ENCODE measurements at places on chromosomes 13 and 19.

DNA sequence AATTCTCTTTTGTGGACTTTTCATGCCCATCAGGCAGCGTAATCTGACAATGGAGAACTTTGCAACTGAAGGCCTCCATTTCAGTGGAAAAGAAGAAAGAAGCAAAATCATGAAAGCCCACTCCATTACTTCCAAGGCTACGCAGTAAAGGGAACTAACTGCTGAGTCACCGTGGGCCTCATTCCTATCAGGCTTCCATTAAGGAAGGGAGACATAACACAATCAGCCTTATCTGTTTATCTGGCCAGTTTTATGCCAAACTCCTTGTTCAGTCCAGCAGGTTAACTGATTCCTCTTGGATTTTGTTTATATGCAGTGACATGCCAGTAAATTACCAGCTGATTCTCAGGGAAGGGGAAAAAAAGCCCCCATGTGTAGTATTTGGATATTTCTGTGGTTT is 56.8 kb upstream of the KATNAL1 start:
- peak; percentile 19 for DNase-seq

DNA sequence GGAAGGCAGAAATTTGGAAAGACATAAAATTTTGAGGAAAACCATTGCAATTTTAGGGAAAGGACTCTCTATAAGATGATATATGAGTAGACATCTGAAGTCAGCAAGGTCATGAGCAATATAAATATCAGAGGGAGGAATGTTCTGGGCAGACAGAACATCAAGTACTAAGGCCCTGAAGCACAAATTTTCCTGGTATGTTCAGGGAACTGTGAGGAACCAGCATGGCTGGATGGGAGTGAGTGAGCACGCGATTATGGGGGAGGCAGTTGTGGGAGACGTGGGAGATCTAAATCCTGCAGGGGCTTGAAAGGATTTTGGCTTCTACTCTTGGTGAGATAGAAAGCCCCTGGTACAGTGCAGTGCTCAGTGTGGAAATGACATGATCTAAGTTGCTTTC is 112.0 kb downstream of the TBC1D4 start:
- DNase-seq, result no peak

DNA sequence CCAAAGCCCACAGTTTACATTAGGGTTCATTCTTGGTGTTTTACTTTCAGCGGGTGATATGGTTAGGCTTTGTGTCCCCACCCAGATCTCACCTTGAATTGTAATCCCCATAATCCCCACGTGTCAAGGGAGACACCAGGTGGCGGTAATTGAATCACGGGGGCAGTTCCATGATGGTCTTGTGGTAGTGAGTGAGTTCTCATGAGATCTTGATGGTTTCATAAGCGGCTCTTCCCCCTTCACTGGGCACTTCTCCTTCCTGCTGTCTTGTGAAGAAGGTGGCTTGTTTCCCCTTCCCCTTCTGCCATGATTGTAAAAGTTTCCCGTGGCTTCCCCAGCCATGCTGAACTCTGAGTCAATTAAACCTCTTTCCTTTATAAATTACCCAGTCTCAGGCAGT is 12.0 kb downstream of the FPR2 start:
- peak; percentile 22 for DNase-seq

DNA sequence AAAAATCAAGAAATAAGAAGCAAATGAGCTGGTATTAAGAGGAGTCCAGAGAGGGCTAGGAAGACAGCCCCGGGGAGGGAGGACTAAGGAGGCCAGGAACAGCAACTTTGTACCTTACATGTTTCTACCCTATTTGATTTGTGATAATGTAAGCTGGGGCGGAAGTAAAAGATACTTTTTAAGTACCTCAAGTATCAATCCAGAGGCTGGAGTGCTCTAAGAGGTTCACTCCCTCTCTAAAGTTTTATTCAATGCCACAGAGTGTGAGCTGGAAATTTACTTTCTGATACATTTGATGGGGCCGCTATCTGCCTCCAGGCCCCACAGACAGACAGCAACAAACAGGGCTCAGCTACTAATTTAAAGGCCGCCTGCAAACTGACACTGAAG is 11.4 kb downstream of the MLLT1 start:
- no peak for DNase-seq

GRCh38 chr13:109904218-109904617 is 117.8 kb upstream of the IRS2 start:
- DNase-seq, result no peak

GRCh38 chr19:1901940-1902404 is 3.2 kb upstream of the ADAT3 start:
- no peak for DNase-seq

- peak; percentile 74 for DNase-seq
Measured at GRCh38 chr19:11693505-11694499, 44.9 kb downstream of the ZNF823 start.

DNA sequence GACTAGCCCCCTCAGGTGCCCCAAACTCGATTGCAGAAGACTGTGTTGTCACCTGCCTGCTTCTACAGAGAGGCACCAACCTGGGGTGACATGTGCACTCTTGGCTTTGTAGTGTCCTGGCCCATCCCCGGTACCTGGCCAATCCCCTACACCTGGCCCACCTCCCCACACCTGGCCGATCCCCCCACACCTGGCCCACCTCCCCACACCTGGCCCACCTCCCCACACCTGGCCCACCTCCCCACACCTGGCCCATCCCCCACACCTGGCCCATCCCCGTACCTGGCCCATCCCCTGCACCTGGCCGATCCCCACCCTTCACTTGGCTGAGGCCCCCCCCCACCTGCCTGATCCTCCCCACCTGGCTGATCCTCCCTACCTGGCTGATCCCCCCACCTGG is 25.4 kb downstream of the ATP11A start:
- no peak for DNase-seq

- DNase-seq, result peak; percentile 92
Measured at GRCh38 chr19:11535792-11536595, 2.7 kb upstream of the CNN1 start.

DNA sequence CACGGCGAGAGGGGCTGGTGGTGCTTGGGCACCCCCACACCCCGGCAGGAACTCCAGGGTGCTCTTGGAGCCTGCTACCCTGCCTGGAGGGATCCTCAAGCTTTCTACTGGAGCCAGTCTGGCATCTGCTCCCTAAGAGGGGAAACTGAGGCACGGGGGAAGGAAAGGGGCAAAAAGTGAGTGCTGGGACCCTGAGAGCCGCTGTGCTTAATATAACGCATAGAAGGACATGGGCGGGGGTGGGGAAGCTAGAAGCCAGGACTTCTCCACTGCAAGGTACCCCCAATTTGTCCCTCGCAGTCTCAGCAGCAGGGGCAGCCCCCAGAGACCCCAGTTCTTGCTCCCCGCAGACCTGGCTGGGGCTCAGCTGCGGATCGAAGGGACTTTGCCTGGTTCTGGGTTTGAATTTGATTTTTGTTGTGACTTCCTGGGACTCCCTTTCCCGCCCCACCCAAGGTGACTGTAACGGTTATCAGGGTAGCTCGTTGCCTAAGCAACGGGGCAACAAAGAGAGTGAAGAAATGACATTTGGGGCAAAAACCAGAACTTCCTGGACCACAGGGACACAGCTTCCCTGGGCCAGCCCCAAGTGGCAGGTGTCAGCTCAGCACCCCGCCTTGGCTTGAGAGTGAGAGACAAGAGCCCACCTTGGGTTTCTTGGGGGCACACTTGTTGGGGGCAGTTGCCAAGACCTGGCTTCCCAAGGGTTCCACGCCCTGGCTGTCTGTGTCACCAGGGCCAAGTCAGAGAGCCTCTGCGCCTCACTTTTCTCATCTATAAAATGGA is 638 bp downstream of the ADGRE5 start:
- peak; percentile 60 for DNase-seq

- peak; percentile 45 for DNase-seq
Measured at GRCh38 chr13:90868321-90868920, 479.1 kb upstream of the MIR17HG start.

DNA sequence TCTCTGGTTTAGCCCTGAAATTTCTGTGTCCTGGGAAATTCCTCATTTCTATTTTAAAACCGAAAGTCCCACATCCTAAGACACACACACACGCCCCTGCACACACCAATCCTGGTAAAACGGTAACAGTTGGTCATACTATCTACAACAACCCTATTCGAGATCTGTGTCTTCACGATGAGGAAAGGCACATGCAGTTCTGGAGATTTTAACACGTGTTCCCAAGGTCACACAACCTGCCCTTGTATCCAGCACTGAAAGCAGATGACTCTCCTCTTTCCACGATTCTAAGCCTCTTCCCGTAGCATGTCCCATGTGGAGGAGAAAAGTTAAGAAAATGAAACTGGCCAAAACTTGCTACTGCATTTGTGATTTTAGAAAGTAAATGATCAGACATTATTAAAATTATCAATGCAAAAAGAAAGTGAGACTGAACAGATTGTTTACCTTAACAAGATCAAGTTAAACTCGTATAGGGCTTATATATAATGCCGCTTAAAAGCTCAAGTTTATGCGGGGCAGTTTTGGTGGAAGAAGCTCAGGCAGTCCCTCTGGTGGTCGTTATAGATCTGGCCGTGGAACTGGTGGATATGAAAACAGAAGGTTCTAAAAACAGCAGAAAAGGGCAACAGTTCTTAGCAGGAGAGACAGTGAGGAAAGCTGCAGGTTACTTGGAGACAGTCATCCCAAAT is 32.7 kb downstream of the VSTM1 start:
- peak; percentile 48 for DNase-seq

DNA sequence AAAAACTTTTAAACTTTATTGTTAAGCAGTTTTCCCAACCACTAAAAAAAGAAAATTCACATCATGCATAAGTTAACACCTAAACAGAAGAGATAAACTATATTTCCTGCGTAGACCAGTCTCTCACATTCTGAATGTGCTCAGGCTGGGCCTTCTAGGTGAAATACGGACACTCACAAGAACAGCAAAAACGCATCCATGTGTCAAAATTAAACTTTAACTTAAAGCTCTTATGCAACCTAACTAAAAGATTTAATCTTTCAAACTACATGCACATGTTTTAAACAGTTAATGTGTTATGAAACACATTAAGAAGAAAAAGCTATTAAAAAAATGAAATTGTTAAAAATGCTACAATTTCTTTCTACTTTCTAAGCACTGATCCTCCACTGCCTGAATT is 2.6 kb downstream of the SAFB2 start:
- DNase-seq, result no peak

GRCh38 chr13:98512774-98513665 is 63.9 kb downstream of the STK24 start:
- no peak for DNase-seq

GRCh38 chr13:101150998-101151397 is 265.3 kb downstream of the NALCN start:
- DNase-seq, result peak; percentile 52

DNA sequence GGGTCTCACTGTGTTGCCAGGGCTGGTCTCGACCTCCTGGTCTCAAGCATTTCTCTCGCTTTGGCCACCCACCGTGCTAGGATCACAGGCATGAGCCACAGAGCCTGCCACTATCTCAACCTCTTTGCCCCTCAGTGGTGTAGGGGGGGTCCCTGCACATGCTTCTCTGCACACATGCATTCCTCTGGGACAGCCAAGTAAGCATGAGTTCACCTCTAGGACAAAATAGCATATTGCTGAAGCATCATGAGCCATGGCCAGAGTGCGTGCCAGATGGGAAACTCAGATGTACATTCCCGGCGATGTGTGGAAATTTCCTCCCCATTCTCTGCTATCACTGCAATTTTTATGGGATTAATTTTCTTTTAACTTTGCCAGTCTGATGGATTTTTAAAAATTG is 23.1 kb downstream of the CHAF1A start:
- peak; percentile 94 for DNase-seq

GRCh38 chr13:101303521-101303920 is 112.8 kb downstream of the NALCN start:
- no peak for DNase-seq

DNA sequence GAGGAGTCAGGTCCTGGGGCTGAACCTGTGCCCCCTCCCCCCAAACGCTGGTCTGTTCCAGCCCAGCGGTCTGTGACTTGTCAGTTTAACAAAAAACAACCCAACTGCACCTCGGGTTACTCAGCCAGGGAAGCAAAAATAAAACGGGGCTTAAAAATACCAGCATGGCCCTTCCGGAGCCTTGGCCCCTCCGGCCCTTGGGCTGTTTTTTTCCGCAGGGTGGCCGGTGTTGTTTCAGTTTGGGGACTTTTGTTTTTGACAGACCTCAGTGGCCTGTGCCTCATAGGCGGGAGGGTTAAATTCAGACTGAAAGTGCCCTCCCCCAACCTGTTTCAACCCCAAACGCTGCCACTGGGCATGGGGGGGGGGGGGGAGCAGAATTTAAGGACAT is 4.0 kb downstream of the TCF3 start:
- DNase-seq, result no peak

DNA sequence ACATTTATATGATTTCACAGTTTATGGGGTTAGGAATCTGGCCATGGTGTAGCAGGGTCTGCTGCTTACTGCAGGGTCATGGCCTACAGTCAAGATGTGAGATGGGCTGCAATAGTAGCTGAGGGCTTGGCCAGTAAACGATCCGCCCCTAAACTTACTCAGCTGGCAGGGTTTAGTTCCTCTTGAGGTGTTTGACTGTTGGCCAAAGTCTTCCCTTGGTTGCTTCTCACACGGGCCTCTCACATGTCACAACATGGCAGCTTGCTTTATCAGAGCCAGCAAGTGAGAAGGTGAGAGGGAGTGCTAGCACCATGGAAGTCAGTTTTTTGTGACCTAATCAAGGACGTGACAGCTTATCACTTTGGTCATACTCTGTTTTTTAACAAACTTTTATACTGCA is 77.1 kb downstream of the DNAJC3 start:
- DNase-seq, result no peak

- DNase-seq, result no peak
Measured at GRCh38 chr13:34620862-34621261, 321.2 kb upstream of the NBEA start.

- DNase-seq, result no peak
Measured at GRCh38 chr19:612941-613340, 20.4 kb downstream of the POLRMT start.

DNA sequence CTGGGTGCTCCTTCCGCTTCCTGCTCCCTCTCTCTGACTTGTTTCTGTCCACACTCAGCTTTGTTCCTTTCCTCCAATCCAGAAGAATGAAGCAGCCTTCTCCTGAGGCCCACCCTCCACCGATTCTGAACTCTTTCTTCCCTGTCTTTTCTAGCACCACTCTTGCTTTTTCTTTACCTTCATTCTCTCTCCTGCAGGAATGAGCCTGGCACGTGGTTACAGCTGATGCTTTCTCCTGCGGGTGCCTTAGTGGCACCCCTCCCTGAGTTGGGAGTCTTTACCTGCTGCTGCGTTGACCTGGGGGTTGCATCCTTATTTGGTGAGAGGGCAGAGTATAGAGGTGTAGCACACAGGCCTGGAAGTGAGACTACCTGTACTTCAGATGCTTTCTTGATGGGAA is 6.2 kb downstream of the UBAC2 start:
- DNase-seq, result no peak

DNA sequence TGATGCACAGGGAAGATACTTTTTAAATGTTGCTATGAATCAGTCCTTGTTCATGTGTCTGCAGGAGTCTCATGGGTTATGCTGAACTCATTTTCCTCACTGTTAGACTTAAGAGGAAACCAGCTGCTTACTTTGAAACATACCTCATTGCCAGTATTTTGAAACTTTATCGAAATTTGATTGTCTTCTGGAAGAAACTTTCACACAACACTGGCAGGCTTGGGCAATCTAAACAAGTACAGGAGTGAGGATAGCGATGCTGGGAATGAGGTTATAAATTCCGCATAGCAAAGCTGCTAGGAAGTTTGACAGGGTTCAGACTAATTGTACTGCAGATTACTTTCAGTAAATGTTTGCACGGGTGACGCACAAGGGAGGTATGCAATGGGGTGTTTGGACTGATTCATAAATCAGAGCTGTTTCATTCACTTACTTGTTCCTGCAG is 245.7 kb downstream of the DNAJC15 start:
- peak; percentile 94 for DNase-seq
